ENCODE measurements at places on chromosomes 6 and 20.

GRCh38 chr6:154341336-154341735 is 15.3 kb downstream of the IPCEF1 start:
- peak; percentile 52 for DNase-seq

GRCh38 chr6:135250751-135251497 is 69.8 kb downstream of the MYB start:
- DNase-seq = no peak

GRCh38 chr20:16555754-16556153 is 17.5 kb downstream of the KIF16B start:
- no peak for DNase-seq

DNA sequence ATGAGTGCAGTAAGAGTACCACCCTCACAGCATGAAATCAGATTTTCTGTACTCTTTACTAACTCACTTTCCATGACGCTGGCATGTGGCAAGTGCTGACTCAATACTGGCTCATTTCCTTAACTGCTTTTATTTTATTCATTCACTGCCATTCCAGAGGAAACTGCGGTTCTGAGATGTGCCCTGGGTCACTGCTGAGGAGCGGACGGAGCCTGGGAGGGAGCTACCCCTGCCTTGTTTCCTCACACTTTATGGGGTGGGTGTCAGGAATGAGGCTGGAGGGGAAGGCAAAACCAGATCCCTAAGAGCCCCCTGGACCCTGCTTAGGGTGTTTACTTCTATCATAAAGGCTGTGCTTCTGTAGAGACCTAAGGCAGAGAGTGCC is 14.4 kb downstream of the NT5E start:
- DNase-seq = peak; percentile 65

- DNase-seq = no peak
These were observed 1.2 kb downstream of the LAMA5 start for GRCh38 chr20:62365814-62366369.

DNA sequence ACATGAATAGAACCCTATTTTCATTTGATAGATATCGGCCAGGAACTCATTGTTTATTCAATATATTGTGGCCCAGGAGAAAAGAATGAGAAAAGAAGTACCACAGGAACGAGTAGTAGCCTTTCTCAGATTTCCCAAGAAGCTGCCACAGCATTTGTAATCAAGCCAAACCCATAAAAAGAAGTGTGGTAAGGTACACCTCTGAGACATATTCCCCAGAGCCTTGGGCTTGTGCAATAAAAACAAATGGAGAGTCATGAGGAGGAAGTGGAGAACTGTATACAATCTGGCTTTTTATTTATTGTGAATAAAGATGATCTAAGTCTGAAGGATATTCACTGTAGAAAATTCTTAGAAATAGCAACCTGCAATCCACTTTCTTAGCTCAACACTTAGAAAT is 36.7 kb downstream of the KIF6 start:
- DNase-seq = peak; percentile 5

DNA sequence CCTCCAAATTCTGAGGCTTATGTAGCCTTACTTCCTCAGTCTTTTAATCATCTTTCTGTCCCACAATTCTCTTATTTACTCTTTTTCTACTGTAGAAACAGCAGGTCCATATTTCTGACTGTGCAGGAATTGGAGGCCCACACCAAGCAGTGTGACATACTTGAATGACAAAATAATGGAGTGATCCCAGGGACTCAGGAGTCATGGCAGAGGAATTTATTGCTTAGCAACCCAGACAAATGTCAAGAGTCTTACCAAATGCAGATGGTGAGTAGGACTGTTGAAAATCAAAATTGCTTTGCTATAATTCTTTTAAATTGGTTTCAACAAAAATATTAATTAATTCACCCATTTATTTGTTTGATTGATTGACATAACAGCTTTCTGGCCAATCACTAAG is 59.9 kb downstream of the HTR1B start:
- no peak for DNase-seq

- peak; percentile 30 for DNase-seq
These were observed 6.7 kb downstream of the PRDM13 start for GRCh38 chr6:99613409-99613704.

GRCh38 chr6:127162836-127163235 is 44.4 kb downstream of the RSPO3 start:
- no peak for DNase-seq

DNA sequence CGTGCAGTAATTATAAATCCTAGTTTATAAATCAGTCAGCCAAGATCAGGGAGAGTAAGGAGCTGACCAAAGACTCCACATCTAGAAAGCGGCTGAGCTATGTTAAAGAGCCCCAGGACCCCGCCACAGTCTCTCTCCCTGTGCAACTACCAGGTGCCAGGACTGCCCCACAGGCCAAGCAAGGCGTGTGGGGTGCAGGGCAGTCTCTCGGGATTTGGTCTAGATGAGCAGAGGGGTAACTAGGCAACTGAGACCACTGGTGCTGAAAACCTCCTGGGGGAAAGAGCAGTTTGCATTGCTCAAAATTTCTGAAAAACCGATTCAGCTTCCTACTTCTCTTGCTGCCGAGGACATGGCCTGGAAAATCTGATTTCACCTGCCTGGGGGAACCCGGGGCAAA is 10.4 kb downstream of the PMEPA1 start:
- no peak for DNase-seq

DNA sequence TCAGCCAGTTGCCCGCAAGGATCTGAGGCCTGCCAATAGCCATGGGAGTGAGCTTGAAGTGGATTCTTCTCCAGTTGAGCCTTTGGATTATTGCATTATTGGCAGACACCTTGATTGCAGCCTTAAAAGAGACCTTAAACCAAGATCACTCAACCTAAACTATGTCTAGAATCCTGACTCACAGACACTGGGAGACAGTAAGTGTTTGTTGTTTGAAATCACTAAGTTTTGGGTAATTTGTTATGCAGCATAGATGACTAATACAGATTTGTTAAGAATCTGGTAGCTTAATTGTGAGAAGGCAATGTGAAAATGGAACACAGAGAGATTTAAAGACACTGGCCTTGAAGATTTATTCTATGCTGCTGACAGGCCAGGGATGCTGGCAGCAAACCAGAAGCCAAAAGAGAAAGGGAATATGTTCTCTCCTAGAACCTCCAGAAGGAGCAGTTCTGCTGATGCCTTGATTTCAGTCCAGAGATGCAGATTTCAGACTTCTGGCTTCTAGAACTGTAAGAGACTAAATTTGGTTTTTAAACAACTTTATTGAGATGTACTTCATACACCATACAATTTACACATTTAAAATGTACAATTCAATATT is 17.6 kb downstream of the SIRPD start:
- DNase-seq = no peak

DNA sequence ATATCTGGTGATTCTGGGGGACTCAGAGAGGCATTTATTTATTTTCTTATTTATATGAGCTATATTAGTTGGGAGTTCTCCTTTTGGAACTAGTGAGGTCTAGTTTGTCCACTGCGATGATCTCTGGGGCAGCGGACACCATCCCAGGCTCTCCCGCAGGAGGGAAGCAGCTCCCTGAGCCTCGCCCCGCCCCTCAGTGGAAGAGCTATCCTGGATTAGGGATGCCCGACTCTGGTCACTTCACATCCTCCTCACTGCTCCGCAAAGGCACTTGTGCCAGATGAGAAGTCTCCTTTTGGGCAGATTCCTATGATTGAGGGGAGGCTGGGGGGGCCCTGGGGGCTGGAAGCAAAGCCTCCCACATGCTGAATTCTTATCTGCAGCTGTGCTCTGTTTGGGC is 3.6 kb upstream of the MAS1 start:
- no peak for DNase-seq

DNA sequence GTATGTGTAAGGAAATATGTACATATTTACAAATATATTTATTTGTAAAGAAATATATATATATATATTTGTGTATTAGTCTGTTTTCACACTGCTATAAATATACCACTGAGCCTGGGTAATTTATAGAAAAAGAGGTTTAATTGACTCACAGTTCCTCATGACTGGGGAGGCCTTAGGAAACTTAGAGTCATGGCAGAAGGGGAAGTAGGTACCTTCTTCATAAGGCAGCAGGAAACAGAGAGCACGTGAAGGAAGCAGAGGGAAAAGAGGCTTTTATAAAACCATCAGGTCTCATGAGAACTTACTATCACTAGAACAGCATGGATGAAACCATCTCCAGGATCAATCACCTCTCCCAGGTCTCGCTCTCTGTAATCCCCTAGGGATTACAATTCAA is 644.5 kb upstream of the HS3ST5 start:
- DNase-seq = no peak

DNA sequence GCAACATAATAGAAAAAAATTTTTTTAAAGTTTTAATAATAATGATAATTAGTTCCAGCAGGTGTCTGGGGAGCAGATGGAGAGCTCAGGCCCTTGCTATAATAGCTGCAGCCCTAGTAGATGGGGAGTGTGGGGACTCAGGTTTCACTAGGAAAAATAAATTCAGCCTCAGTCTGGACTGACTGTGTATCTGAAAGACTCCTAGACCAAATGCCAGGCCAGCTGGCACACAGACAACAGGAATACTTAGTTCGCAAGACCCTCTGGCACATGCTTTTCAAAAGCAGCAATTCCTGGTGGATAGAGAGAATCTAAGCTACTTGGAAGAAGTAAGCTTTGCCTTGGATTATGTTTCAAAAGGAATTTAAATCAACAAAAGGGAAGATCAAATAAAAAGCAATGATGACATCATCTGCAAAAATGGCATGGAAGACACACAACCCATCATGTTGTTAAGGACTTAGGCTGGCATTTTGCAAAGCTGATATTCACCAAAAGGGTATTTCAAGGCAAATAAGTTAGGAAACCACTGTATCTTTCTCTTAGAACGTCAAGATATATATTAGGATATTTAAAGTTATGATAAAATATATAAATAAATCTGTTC is 107.8 kb downstream of the RNGTT start:
- DNase-seq = no peak

DNA sequence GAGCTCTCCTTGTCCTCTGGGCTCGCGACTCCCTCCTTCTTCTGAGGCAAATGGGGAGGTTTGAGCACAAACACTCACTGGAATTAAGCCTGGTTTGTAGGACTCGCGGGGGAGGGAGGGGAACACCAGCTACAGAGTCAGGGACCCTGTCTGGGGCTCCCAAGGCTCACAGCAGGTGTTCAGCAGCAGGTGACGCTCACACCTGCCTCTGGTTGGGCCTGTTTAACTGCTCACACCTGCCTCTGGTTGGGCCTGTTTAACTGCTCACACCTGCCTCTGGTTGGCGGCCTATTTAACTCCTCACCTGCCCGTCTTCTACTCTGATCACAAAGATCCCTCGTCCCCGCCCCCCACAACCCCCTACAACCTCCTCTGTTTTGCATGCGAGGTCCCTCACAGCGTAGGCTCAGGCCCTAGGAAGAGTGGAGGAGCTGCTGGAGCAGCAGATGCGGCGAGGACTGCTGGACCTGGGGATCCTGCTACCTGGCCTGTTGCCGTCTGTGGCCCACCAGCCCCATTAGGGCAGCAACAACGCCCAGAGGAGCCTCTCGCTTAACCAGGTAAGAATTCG is 181.9 kb downstream of the ERMARD start:
- DNase-seq = no peak

- DNase-seq = no peak
These were observed 52.2 kb upstream of the TASP1 start for GRCh38 chr20:13690943-13691342.

DNA sequence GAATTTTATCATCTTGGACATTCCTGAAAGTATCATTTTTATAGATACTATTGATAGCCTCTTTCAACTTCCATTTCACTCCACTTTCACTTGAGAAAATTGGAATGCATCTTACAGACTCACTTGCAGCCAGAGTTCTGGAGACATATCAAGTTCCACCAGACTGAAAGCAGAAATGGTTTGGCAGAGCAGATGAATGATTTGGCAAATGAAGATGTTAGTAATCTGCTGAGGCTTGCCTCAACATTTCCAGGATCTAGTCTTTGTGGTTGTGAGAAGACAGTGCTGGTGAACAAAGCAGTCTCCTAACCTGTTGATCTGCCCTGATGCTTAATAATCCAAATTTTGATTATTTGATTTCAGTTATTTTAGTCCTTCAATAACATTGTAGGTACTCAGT is 202.6 kb downstream of the TRDN start:
- DNase-seq = no peak

GRCh38 chr6:56440551-56440981 is 193.2 kb upstream of the COL21A1 start:
- no peak for DNase-seq

DNA sequence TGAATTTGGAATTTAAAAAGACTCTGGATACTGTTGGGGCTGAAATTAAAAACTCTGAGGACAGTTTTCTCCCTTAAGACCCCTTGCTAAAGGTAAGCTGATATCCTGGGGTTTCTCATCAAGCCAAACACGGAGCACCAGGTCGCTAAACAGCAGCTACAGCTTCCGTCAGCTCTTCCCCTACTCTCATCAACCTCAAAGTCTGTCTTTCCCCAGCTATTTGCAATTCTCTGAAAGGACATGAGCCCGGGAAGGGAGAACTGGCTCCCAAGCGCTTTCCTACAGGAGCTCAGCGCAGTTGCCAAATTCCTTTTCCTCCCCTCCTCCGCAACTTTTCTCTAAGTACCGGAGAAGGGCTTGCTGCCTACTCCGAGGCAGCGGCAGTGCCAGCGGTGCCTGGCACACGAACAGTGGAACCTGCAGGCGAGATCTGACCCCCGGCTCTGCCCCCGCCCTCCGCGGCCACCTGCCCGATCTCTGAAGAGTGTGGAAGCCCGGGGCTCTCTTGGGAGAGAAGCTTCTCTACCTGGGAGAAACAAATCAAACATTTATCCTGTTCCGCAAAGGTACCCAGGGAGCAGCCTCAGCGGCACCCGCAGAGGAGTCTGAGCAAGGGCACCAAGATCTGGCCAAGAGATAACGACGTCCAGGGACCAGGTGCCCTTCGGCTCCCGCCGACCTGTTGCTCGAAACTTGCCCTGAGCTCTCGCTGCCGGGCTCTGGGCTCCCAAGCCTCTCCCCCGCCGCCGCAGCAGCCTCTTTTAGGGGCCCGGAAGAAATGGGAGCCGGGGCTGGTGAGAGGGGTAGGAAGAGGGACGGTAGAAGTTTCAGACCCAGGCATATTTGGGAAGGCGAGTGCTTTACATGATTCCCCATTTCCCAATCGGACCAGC is 2.2 kb downstream of the CBLN4 start:
- no peak for DNase-seq

DNA sequence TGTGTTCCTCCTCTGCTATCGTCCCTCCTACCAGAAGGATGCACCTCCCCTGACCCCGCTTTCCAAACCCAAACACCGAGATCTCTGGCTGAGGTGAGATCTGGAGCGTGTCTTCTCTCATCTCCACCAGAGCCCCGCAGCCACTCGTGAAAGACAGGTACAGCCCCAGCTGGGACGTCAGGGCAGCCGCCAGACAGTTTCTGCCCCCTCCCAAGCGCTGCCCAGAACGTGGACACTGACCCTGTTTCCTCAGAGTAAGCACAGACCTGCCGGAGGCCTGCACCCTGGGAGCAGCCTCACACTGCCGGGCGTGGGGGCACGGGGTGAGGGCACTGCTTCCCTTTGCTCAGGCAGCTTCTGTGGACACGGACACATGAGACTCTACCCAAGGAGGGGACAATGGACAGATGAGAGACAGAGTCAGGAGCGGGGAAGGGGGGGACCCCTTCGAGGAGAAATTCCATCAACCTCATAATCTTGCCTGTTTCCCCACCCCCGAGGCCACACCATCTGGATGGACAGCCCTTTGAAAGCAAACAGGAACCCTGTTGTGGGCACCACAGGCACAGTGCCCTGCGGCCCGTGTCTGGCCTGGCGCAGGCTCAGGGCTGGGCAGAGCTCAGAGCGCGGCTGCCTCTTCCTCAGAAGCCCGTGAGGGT is 210.6 kb downstream of the DLL1 start:
- DNase-seq = no peak

All from inflammatory macrophage treated with lipopolysaccharide for 1 hour (primary cell).